ENCODE measurements at places on chromosomes 12 and 14. TPM values are rescaled to one million over a fixed set of nuclear protein-coding genes. Genes with fewer than 3 reads are reported as not detected.

DNA sequence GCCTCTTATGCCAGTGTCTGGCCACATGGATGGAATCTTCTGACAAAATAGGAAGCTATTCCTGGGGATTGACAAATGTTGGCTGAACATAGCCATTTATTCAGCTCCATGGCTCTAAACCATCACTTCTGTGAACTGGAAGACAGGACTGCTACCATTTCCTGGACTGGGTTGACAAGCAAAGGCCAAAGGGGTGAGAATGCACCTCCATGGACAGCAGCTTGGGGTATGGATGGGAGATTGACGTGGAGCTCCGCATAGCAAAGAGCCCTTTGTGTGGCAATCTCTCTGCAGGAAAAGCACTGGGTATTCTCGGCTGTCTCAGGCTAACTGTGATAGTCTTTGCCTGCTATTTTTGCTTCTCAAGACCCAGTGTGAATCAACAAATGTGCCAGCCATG lies 223.0 kb upstream of the EGLN3 start:
- no peaks in the 10 kb centered on the region for H3K36me3 ChIP-seq
- DNase-seq: no peak
- H3K4me1 ChIP-seq: no peaks in the 10 kb centered on the region
- H3K27me3 ChIP-seq: no peaks in the 10 kb centered on the region

GRCh38 chr14:70149596-70150165 lies 39.1 kb downstream of the SLC8A3 start:
- DNase-seq: no peak
- no peaks in the 10 kb centered on the region for H3K27me3 ChIP-seq
- peaks cover 35% of the 10 kb centered on the region for H3K4me1 ChIP-seq
- no peak overlapping the region for H3K27ac ChIP-seq
- H3K4me3 ChIP-seq: no peak overlapping the region

SYCP3 gene
- not detected for total RNA-seq

GLIPR1L2 gene
- 0.29 TPM for total RNA-seq

DNA sequence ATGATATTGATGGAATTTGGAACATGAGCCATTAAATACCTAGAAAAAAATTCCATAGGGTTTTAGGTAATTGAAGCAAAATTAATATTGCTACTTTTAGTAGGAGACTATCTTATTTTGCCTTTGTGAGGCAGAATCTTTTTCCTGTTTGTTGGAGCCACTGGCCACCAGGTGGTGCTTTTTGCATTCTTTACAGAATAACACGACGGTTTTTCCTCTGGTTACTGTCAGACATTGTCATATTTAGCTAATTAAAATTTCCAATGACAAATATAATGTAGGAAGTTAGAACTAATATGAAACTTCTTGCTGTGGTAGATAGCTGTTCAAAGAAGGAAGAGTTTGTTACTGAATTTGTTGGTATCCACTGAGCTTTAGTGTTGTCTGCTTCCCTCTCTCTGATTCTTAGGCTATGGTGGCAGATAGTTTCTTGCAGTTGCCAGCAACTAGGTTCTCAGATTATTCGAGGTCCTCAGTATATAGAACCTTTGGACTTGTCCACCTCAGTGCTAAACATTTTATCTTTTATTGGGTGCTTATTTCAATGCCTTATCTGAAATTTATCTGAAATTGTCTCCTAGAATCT lies 25.7 kb downstream of the RAB21 start:
- H3K27me3 ChIP-seq: no peaks in the 10 kb centered on the region
- H3K4me1 ChIP-seq: no peaks in the 10 kb centered on the region
- peaks cover 65% of the 10 kb centered on the region for H3K36me3 ChIP-seq
- no peak overlapping the region for H3K27ac ChIP-seq
- no peak overlapping the region for H3K4me3 ChIP-seq

DNA sequence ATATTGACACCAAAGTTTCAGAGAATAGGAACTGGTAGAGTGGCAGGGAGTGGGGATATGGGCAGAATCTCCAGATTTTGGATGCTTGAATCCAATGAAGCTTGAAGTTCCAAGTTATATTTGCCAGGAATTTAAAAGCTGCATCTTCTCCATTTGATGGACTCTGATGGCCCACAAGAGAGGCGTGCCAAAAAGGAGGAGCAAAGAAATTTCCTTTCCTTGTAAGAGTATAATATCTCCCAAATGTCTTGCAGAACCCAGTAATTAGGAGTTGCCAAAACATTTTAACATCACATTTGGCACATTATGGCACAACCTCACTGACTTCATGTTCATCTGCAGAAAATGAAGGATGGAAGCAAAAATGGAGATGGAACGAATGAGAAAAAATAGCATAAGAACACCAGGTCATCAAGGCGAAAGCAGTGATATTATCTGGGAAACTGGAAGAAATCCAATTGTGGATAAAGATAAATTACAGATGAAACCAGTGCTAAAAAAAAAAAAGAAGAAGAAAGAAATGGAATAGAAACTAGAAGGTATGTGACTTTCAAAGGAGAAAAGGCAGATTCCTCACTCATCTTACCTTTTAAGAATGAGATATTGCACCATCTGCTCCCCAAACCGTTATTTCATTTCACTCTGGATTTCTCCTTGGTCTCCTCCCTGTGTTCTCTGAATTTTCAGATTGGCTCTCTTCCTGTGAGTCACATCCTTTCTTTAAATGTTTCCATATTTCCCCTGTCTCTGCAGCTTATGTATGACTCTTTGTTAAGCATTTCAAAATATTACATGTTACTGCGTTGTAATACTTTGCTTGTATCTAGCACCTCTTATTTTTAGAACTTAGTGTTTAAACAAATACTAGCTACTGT lies 13.5 kb upstream of the FLRT2 start:
- DNase-seq: no peak
- H3K4me3 ChIP-seq: no peak overlapping the region
- peaks cover 4% of the 10 kb centered on the region for H3K4me1 ChIP-seq

DNA sequence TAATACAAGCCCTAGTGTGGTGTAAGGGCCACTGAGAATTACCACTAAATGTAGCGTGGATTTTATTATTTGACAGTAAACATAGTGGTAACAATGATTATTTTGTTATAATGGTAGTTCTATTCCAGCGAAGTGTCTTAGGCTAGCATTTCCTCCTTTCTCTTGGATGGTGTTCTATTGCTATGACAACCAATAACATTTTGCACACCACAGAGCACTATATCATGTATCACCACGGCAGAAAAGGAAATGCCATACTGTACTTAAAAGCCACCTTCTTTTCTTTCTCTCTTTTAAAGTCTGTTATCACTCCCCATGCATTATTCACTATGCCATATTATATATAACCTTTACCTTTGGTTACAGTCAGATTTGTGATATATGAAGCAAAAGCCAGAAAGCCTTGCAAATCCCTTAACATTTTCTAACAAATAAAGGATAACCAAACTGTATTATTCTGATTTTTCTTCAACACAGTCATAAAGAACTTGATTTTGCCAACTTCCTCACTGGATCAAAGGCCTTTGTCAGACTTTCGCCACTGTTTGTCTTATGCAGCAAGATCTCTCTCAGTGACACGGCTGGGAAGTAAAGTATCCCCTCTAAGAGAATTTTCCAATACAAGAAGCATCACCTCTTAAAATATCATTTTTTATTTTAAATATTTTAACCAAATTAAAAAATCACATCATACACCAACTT lies 195.8 kb downstream of the FOXN3 start:
- H3K27ac ChIP-seq: no peak overlapping the region
- no peak overlapping the region for H3K4me3 ChIP-seq
- peaks cover 9% of the 10 kb centered on the region for H3K36me3 ChIP-seq
- no peaks in the 10 kb centered on the region for H3K4me1 ChIP-seq
- H3K27me3 ChIP-seq: no peaks in the 10 kb centered on the region

TOMM20L gene
- total RNA-seq: not detected

DNA sequence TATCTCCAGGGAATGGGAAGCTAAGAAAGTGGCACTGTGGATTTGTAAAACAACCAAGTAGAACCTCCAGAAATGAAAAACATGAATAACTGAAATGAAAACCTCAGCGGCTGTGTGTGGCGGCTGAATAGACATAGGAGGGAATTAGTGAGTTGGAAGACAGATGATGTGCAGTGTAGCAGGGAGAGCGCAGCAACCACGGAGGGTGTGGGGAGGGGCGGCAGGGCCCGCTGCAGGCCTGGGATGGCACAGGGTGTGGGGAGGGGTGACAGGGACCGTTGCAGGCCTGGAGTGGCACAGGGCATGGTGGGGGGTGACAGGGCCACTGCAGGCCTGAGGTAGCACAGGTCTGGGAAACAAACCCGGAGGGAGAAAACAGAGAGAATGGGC lies 51.1 kb downstream of the BEGAIN start:
- no peak overlapping the region for H3K27ac ChIP-seq
- H3K4me1 ChIP-seq: no peaks in the 10 kb centered on the region
- no peak overlapping the region for H3K4me3 ChIP-seq
- DNase-seq: no peak

- no peaks in the 10 kb centered on the region for H3K4me1 ChIP-seq
- no peak overlapping the region for H3K27ac ChIP-seq
- DNase-seq: no peak
- H3K4me3 ChIP-seq: no peak overlapping the region
- H3K27me3 ChIP-seq: no peaks in the 10 kb centered on the region
- peaks cover 61% of the 10 kb centered on the region for H3K36me3 ChIP-seq
Measured at GRCh38 chr12:50720501-50720900, 43.4 kb upstream of the ATF1 start.

GRCh38 chr12:2170376-2170775 lies 117.6 kb downstream of the CACNA1C start:
- no peak overlapping the region for H3K27ac ChIP-seq
- no peaks in the 10 kb centered on the region for H3K36me3 ChIP-seq

DNA sequence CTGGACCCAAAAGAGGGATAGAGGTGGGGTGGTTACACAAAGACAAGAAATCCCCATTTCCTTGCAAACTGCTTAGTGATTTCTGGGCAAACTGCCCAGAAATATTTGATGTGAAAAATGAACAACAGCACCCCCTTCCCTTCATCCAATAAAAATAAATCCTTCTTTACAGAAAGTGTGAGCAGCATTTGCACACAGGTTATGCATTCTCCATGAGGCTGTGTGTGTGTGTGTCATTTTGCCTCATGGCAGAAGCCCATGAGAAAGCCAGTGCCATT lies 17.2 kb upstream of the NRXN3 start:
- H3K27ac ChIP-seq: no peak overlapping the region
- no peaks in the 10 kb centered on the region for H3K36me3 ChIP-seq
- no peak overlapping the region for H3K4me3 ChIP-seq

- no peak overlapping the region for H3K4me3 ChIP-seq
- no peaks in the 10 kb centered on the region for H3K4me1 ChIP-seq
- H3K36me3 ChIP-seq: no peaks in the 10 kb centered on the region
- H3K27me3 ChIP-seq: no peaks in the 10 kb centered on the region
- peak; percentile 66 for DNase-seq
- no peak overlapping the region for H3K27ac ChIP-seq
Measured at GRCh38 chr14:31884776-31885379, 192.2 kb upstream of the ARHGAP5 start.

OR4E2 gene
- not detected for total RNA-seq

FOXM1 gene
- total RNA-seq: 152 TPM

DNA sequence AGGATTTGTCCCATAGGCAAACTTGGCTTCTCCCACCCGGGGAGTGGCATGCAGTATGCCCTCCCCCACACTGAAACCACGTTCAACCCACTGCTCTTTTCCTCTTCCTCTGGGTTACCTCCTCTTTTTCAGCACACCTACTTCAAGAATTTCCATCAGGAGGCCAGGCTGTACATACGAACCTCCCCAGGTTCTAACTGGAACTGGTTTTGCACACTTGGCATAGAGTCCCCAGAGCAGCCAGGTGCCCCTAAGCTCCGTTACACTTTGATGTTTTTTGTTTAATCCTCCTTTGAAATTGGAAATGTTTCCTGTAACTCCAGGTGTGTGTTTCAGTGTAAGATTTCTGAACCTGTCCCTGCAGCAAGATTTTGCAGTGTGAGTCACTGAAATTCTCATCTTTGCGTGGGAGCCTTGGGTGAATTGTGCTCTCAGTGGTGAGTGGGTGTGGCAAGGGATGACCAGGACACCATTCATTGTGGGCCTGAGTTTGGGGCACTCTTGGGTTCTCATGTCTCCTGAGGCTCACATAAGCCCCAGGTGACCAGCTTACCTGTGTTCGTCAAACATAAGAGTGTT lies 18.2 kb downstream of the CD9 start:
- H3K27me3 ChIP-seq: no peaks in the 10 kb centered on the region
- DNase-seq: no peak
- peaks cover 8% of the 10 kb centered on the region for H3K4me1 ChIP-seq
- H3K4me3 ChIP-seq: no peak overlapping the region
- no peak overlapping the region for H3K27ac ChIP-seq
- H3K36me3 ChIP-seq: no peaks in the 10 kb centered on the region

GRCh38 chr12:116484807-116485206 lies 74.4 kb upstream of the MAP1LC3B2 start:
- H3K36me3 ChIP-seq: no peaks in the 10 kb centered on the region
- no peak for DNase-seq
- no peaks in the 10 kb centered on the region for H3K27me3 ChIP-seq
- no peak overlapping the region for H3K4me3 ChIP-seq

DNA sequence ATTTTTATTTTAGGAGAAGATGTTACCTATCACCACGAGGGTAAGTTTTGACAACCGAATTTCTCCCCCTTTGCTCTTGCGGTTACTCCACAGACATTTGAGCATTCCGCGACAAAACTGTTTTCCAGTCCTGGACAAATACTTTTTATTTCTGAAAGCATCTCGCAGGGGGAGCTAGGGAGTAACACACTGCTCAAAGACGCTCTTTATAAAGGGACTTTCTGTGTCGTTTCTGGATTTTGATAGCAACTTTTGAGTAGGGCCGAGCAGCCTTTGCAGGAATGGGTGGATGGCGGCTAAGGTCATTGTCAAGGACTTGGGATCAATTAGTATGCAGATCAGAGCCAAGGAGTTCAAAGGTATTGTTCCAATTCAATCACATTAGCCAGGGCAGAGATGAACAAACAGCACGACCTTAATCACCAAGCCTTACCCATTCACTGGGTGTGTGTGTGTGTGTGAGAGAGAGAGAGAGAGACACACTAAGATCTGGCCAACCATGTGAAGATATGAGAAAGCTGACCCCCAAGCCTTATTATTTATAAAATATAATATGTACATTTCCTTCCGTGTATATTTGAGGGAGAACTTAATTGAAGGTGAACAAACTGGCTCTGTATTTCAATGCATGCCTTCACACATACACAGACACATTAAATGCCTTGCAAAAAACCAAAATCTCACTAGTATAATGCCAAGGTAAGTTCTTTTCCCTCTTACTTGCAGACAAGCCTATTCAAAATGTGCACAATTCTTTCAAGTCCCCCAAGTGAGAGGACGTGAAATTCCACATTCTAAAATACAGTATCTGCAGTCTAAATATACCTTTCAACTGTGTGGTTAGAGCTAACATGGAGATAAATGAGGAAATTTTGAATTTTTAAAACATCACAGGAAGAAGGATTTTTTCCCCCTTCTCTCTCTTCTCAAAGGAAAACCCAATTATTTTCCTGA lies 613.8 kb downstream of the VRK1 start:
- H3K36me3 ChIP-seq: no peaks in the 10 kb centered on the region
- H3K4me3 ChIP-seq: peak overlapping the region; percentile 68
- peak; percentile 11 for DNase-seq
- H3K27ac ChIP-seq: no peak overlapping the region
- peaks cover 28% of the 10 kb centered on the region for H3K4me1 ChIP-seq

GALNT6 gene
- total RNA-seq: 19.1 TPM

GRCh38 chr12:46403719-46404070 lies 31.1 kb upstream of the SLC38A2 start:
- no peak for DNase-seq
- no peaks in the 10 kb centered on the region for H3K27me3 ChIP-seq
- H3K4me1 ChIP-seq: peaks cover 16% of the 10 kb centered on the region
- no peak overlapping the region for H3K4me3 ChIP-seq
